ENCODE measurements at places on chromosomes 1 and 21.
A peak's percentile ranks its signal among the peaks of the same experiment; 100 is the strongest.

DNA sequence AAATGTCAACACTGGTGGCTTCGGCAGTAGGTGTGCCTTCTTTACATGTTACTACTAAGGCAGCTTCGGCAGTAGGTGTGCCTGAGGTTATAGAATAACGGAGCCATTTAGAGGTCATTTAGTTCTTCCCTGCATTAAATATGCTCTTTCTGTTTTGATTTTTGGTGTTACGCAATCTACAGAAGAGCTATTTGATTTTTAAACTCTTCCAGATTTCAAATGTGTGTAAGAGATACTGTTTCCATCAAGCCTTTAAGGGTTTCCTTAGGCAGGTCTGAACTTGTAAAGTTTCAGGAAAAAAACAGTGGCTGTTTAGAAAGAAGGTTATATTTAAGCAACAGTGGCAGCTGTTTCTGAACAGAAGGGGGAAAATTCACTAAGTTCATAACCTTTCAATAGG, 54.8 kb downstream of the PIK3R3 start:
- DNase-seq: no peak

GRCh38 chr1:26066160-26066559, 1.3 kb downstream of the TRIM63 start:
- no peak for DNase-seq

DNA sequence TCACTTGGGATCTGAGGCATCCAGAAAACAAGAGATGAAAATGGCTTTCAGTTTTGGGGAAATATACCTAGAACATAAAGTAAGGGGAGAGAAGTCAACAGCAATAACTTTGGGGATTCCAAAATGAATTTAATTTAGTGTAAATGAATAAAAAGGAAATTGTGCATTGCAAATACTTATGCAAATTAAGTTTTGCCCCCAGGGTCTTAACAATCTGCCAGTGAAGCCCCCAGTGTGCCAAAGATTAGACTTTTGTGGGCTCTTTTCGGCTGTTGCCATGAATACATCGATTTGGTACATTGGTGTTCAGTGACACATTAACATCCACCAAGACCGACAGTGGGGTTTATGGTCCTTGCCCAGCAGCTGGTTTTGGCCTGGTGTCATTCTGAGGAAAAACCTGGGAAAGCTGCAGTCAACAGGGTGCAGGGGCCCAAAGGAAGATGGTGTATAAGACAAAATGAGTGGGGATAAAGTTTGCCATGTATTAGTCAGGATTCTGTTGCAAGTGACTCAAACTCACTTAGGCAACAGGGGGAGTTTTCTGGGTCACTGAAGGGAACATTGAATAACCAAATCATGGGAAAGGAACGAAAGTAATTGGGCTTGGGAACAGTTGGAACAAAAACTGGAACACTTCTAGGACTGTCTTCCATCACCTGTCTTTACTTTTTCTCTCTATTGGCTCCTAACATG, 30.2 kb upstream of the IGSF3 start:
- no peak for DNase-seq

DNA sequence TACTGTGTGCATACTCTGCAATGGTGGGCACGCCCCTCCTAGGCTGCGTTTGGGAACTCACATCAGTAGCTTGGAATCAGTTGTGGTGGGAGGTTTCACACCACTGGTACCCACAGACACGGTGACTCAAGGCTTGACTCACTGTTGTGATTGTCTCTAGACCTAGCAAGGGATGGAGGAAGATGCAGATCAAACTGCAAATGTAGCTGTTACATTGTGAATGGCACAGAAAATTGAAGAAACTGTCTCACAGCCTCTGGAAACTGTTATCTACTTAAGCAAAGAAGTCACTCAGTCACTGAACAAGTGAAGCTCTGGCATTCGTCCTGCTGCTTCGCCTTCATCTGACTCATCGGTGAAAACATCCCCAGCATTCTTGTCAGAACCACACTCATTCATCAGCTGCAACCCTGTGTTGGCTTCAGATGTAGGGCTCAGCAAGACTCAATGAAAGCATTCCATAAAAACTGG, 59.5 kb downstream of the POFUT2 start:
- peak; percentile 62 for DNase-seq

- no peak for DNase-seq
Measured at GRCh38 chr21:17387030-17387617, 125.7 kb upstream of the CXADR start.

- DNase-seq: no peak
Measured at GRCh38 chr1:1920057-1920607, 1.1 kb upstream of the TMEM52 start.

DNA sequence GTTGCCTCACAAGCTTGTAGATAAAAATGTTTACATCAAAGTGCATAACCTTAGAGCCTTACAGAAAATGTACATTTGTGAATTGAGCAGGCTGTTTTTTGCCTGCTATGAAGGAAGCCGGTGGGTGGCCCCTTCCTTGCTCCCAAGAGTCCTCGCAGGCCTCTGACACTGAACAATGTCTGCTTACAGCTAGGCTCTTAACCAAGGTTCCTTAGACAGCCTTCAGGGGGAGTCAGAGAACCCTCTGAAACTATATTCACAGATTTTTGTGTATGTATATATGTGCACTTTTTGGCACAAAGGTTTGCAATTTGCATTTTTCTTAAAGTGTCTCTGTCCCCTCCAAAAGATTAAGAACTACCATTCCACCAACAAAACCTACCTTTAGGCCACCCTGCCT, 282.6 kb downstream of the BARHL2 start:
- DNase-seq: no peak

DNA sequence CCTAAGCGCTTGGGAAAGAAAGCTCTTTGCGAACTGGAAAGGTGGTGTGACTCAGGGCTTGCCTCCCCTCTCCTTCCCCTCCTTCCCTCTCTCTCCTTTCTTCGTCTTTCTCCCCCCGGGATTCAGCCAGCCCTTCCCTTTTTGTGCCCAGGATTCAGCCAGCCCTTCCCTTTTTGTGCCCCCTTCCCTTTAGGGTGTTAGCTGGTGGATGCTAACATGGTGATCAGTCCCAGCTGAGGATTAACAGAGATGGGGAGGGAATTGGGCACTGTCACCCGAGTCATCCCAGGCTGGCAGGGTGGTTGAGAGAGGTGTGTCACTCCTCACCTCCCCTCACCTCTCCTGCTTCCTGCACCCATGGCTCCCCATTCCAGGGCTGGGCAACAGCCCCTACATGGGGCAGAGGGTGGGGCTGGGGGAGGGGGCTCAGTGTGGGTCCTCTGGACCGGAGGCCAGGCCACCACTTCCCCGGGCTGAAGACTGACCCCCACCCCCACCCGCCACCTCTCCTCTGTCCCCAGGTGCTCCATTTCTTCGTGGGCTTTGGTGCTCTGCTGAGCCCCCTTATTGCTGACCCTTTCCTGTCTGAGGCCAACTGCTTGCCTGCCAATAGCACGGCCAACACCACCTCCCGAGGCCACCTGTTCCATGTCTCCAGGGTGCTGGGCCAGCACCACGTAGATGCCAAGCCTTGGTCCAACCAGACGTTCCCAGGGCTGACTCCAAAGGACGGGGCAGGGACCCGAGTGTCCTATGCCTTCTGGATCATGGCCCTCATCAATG, 51.5 kb downstream of the ELK4 start:
- no peak for DNase-seq

DNA sequence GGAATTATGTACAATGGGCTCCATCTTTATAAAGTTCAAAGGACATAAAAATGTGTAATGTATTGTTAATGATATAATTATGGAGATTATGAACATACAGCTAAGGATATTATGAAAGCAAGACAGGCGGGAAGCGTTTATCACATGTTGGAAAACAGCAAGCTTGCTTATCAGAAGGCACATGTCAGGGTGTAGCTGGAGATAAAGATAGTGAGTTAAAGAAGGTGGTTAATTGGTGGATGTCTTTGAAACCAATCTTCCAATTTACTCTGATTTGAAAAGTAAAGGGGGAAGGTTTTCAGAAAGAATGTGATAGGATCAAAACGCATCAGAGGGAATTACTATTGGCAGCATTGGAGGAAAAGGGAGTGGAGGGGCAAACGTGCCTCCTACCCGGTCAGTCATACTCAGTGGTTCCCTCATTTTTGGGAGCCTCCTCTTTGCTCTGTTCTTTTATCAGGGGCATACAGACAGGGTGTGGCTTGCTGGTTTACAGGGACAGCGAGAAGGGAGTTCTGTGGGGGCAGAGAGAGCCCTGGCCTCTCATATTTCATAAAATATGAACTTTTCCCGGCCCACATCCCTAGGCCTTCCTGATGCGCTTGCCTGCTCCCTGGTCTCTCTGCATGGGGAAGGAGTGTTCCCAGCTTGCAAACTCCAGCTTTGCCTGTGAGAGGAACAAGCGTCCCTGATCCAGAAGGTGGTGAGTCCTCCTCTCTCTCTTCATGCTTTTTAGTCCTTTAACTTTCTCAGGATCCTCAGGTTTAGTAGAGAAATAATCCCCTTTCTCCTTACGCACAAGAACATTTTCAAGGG, 8.0 kb upstream of the SVBP start:
- DNase-seq: no peak

- DNase-seq: no peak
Measured at GRCh38 chr1:204077979-204078696, 5.2 kb downstream of the SOX13 start.

GRCh38 chr1:68376441-68376840, 73.3 kb downstream of the RPE65 start:
- DNase-seq: no peak

DNA sequence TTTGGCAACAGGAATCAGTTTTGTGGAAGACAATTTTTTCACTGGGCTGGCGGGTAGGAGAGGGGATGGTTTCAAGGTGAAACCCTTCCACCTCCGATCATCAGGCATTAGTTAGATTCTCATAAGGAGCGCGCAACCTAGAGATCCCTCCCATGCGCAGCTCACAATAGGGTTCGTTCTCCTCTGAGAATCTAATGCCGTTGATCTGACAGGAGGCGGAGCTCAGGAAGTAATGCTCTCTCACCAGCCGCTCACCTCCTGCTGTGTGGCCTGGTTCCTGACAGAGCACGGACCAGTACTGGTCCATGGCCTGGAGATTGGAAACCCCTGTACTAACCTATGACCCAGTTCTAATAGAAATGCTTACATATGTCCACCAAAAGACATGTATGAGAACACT, 96.6 kb upstream of the KIAA1614 start:
- DNase-seq: no peak

DNA sequence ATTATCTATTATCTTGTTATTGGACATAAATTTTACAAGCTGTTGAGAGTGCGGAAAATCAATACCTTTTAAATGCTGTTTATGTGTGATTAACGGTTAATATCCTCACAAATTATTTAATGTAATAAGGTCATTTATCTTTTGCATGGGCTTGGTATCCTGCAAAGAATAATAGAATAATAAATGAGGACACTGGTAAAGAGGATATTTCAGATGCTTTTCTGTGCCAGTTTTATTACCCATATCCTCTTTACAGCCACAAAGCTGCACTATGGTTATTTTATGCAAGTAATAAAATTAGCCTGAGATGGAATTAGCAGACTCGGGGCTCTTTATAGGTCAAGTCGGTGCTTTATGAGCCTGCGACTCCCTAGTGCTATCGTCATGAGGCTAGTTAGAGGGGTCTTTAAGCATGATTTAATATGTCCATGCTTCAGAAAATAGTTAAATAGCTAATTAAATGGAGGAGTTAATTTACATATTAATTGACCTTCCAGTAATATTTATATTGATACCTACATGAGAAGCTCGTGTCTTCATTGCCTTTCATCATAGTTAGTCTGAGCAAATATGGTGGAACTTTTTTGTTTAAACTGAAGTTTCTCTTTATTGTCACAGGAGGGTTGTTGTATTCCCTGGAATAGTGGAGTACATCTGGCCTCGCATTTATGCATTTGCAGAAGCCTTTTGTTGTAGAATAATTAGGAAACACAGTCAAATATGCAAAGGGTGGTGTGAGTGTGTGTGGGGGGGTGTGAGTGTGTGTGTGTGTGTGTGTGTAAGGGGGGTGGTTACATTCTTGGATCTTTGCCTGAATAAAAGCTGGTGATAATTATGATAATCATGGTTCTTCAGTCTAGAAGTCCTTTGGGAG, 120.3 kb downstream of the ATG4C start:
- DNase-seq: no peak

Data from stimulated activated CD8-positive, alpha-beta memory T cell treated with anti-CD3 and anti-CD28 coated beads, Interleukin-7, amount 100 ng/mL, for 24 hours (primary cell).